AG08396 (cell line): ENCODE measurements at places on chromosomes 4 and X.

GRCh38 chr4:154495867-154496266, 4.3 kb upstream of the DCHS2 start:
- no peak for DNase-seq

GRCh38 chrX:41445171-41445570, 2.0 kb upstream of the NYX start:
- no peak for DNase-seq

DNA sequence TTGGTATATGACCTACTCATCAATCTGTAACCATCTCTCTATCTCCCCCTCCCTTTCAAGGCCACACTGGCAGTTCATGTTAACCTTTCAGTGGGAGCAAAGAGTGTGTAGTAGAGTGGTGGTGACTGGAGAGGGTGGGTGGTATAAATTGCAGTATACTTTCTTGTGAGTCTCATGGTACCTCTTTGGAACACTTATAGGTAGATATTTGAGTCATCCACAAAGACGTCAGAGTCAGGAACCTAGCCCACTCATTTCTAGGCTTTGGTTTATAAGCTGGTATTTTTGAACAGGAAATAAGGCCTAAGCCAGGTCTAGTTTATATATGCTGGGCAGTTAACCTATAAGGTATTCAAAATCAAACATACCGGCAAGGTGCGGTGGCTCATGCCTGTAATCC, 36.3 kb downstream of the RLIM start:
- no peak for DNase-seq

DNA sequence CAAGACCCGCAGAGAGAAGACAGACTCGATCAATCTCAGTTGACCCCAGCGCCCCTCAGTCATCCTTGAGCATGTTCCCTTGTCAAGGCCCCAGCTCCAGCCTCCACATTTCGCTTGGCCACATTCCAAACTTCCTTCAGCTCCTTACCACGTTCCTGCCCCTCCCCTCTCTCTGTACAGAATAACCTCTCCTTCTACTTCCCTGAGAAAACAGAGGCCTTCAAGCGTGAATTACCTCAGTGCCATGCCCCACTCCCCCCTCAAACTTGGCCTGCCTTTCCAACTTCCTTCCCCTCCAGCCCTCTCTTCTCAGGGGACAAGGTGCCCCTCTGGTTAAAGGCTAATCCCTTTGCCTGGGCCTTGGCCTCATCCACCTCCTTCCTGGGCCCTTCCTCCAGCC, 3.2 kb upstream of the RIPPLY1 start:
- no peak for DNase-seq

DNA sequence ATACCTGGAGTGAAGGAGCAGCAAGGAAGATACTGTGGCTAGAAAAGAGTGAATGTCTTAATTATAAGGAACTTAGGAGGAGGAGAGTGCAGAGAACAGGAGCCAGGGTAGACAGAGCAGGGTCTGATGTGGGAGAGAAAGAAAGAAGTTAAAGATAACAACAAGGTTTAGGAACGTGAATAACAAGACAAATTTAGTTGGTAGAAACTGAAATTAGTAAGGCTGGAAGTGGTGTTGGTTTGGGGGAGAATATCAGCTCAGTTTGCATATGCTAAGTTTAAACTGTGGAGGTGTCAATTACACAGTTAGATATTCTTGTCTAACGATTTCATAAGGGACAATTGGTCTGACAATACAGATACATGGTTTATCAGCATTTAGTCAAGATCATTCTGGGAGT, 1123.7 kb upstream of the PABPC4L start:
- no peak for DNase-seq

GRCh38 chr4:150325872-150326271, 247.6 kb downstream of the DCLK2 start:
- DNase-seq, result no peak

- no peak for DNase-seq
Measured at GRCh38 chr4:146247356-146247755, 33.0 kb downstream of the REELD1 start.

GRCh38 chrX:12946838-12947544, 27.9 kb upstream of the TMSB4X start:
- peak; percentile 80 for DNase-seq

- no peak for DNase-seq
Measured at GRCh38 chr4:189185810-189186432, 754.8 kb upstream of the FRG1 start.

DNA sequence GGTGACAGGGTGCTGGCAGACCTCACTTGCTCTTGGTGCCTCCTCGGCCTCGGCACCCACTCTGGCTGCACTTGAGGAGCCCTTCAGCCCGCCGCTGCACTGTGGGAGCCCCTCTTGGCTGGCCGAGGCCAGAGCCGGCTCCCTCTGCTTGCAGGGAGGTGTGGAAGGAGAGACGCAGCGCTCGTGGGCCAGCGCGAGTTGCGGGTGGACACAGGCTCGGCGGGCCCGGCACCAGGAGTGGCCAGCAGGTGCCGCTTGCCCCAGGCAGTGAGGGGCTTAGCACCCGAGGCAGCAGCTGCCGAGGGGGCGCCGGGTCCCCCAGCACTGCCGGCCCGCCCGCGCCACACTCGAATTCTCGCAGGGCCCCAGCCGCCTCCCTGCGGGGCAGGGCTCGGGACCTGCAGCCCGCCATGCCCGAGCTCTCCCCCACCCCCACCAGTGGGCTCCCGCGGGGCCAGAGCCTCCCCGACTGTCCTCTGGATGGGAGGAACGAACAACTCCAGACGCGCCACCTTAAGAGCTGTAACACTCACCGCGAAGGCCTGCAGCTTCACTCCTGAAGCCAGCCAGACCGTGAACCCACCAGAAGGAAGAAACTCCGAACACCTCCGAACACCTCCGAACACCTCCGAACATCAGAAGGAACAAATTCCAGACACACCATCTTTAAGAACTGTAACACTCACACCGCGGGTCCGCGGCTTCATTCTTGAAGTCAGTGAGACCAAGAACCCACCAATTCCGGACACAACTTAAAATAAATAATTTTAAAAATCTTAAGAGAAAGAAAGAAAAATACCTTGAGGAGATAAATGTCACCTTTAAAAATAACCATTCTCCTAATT, 311.1 kb upstream of the SLC7A11 start:
- no peak for DNase-seq

DNA sequence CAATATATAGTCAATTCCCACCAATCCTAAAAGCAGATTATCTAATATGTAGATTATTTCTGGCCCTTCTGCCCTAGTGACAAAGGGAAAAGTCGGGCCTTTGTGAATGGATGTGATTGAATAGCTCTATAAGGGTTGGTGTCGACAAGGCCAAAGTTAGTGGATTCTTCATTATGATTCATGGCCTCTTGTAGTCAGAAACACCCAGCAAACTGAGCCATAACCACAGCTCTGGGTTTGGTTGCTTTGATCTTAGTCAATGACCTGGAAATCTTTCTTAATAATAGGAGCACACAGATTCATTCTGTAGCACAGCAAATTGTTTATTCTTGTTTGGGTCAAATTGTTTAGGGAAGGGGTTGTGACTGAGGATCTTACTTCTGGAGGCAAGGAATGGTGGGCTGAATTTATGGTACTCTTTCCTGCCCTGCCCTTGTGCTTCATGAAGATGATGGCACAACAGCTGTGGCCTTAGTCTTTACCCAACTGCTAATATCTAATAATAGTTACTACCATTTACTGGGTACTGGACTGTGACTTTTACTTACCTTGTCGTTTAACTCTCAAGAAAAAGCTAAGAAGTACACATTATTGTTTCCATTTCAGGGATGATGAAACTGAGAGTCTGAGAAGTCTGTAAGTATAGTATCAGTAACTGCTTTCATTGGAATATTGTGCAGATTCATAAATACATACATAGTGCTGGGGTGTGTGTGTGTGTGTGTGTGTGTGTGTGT, 74.0 kb downstream of the AFF2 start:
- DNase-seq, result no peak

GRCh38 chrX:47172549-47172948, 21.1 kb upstream of the UBA1 start:
- no peak for DNase-seq

DNA sequence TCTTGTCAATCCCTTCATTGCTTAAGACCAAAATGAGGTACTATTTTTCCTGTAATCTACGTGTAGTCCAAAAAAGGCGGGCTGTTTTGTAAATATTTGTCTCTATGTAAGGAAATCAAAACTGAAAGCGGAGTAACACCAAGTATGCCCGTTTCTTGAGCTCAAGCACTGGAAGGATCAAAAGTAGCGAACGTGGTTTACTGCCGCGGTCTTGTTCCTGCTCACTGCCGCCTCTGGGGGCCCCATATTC, 71.5 kb downstream of the AFF1 start:
- no peak for DNase-seq

DNA sequence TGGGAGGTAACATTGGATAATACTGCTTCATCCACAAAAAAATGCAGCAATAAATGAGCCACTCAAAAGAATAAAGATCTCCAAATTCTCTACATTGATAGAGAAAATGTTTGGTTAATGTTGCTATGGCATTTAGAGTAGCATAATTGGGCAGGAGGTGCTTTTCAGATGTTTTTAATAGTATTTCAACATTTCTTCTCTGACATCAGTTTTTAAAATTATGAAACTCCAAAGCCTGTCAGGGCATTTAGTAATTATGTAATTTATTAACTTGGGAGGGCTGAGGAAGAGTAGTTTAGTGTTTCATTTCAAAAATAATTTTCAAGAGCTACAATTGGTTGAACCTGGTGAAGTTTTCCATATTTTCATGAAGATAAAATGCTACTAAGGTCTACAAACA, 211.3 kb upstream of the INTU start:
- DNase-seq, result no peak

DNA sequence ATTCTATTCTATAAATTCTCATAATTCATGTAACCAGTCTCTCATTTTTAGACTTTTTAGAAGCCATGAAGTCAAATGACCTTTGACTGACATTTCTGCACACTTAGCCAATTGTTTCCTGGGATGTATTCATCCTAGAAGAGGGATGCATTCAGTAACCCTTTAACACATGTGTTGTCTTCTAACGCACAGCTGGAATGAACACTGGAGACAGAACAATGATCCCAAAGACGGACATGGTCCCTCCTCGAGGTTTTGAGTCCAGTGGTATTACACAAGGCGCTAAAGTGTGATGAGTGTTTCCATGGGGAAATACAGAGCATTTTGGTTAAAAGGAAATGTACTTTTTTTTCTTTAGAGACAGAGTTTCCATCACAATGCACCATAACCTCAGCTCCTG, 39.8 kb upstream of the CLDN24 start:
- DNase-seq, result no peak

GRCh38 chr4:90883519-90883918, 756.3 kb downstream of the CCSER1 start:
- DNase-seq, result no peak

DNA sequence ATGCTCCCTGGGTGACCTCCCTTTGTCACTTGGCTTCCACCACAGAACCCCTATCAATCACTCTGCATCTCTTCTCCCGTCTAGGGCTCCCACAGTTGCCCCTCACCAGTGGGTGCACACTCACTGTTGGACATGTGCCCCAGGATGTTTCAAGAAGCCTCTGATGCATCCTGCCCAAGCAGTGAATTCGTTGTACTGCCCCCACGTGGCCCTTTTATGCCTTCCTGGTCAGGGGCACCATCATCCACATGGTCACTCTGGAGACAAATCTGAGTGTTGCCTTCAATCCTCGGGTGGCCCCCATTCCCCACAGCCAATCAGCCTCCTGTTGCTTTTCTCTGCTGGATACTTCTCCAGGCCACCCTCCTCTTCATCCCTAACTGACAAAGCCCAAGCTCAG, 12.2 kb downstream of the ITIH6 start:
- DNase-seq, result no peak

DNA sequence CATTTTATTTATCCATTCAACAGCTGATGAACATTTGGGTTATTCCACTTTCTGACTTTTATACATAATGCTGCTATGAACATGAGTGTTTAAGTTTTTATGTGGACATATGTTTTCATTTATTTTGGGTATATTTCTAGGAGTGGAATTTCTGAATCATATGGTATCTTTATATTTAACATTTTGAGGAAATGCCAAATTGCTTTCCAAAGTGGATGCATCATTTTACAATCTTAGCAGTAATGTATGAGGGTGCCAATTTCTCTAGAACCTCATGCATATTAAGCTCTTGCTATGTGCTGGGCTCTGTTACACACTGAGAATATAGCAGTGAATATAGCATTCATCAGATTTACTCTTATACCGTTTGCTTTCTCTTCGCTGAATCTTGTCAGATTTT, 983.7 kb downstream of the STIM2 start:
- no peak for DNase-seq

GRCh38 chr4:11182586-11183355, 245.9 kb downstream of the HS3ST1 start:
- DNase-seq, result no peak

- no peak for DNase-seq
Measured at GRCh38 chr4:123547216-123548165, 150.9 kb downstream of the SPRY1 start.

DNA sequence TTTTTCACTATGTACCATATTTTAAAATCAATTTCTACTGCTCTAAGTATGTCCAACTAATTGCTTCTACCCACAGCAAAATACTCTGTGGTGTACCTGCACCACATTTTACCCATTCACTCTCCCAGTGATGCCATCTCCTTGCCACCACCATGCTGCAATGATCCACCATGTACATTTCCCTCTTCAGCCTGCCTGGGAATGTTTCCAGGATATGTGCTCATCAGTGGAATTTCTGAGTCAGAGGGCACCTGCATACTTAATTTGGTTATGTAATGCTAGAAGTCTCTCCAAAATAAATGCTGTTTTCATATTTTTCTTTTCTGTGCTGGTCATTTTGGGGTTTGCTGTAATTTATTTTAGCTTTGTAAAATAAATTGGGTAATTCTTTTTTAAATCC, 33.2 kb upstream of the OCIAD2 start:
- peak; percentile 21 for DNase-seq

- DNase-seq, result no peak
Measured at GRCh38 chr4:17544205-17544604, 29.2 kb downstream of the CLRN2 start.

GRCh38 chr4:77148078-77148477, 8.9 kb upstream of the CCNG2 start:
- no peak for DNase-seq

DNA sequence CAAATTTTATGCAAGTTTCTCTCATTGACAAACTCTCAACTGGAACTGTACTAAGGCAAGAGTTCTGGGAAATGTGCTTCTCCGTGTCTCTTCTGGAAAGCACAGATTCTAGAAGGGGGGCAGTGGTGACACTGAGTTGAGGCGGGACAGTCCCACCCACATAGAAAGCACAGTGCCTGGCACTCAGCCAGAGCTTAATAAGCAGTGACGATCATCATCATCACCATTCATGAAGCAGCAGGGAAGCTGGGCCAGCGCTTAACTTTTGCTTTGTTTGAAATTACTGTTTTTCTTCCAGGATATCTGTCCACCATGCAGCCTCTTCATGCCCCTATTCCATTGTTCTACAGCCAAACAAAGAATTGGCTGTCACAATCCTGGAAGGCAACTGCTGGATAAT, 60.3 kb downstream of the BEND2 start:
- no peak for DNase-seq

- DNase-seq, result no peak
Measured at GRCh38 chr4:174521800-174522182, 497 bp downstream of the HPGD start.

- DNase-seq, result no peak
Measured at GRCh38 chr4:80094191-80094590, 21.2 kb upstream of the ANTXR2 start.
